Smooth muscle cell of the umbilical artery (primary cell): ENCODE measurements at places on chromosomes 11 and 22. TPM values are rescaled to one million over a fixed set of nuclear protein-coding genes. Genes with fewer than 3 reads are reported as not detected.

The SPCS2 gene
- total RNA-seq: 30.0 and 31.6 TPM in 2 replicates

The ACTN3 gene
- under 0.01 and 0.09 TPM in 2 replicates for total RNA-seq

The MOGAT2 gene
- total RNA-seq: not detected in 2 replicates

The THYN1 gene
- total RNA-seq: 61.5 and 77.8 TPM in 2 replicates

The FOLR2 gene
- total RNA-seq: not detected in 2 replicates

The F2 gene
- not detected in 2 replicates for total RNA-seq

The SMC1B gene
- total RNA-seq: not detected in 2 replicates

The OR5A1 gene
- not detected in 2 replicates for total RNA-seq

The ANO9 gene
- total RNA-seq: not detected in 2 replicates

The APOA1 gene
- 3.0 and 10.4 TPM in 2 replicates for total RNA-seq

The CLMP gene
- total RNA-seq: 111 and 152 TPM in 2 replicates

The APLNR gene
- total RNA-seq: not detected in 2 replicates

The PDGFD gene
- 0.83 and 3.0 TPM in 2 replicates for total RNA-seq

The P2RY2 gene
- 0.30 and 0.46 TPM in 2 replicates for total RNA-seq

The SAA4 gene
- not detected in 2 replicates for total RNA-seq

The CHADL gene
- 0.97 and 3.0 TPM in 2 replicates for total RNA-seq

The SCGB1A1 gene
- not detected in 2 replicates for total RNA-seq

The SAC3D1 gene
- 6.9 and 7.1 TPM in 2 replicates for total RNA-seq

The TMEM121B gene
- total RNA-seq: under 0.01 and 0.09 TPM in 2 replicates

The OR5J2 gene
- not detected in 2 replicates for total RNA-seq

The TBX1 gene
- not detected in 2 replicates for total RNA-seq

The TSPAN18 gene
- total RNA-seq: 0.14 and 0.30 TPM in 2 replicates

The OR5P2 gene
- total RNA-seq: not detected in 2 replicates

The MS4A6E gene
- total RNA-seq: not detected in 2 replicates

The SLC25A1 gene
- total RNA-seq: 152 and 199 TPM in 2 replicates

The PHLDA2 gene
- total RNA-seq: 5.0 and 13.2 TPM in 2 replicates

The FAM83F gene
- total RNA-seq: not detected in 2 replicates

The LRRC4C gene
- total RNA-seq: 0.18 TPM in 1 of 2 replicates, not detected in the other

The DBX1 gene
- total RNA-seq: not detected in 2 replicates

The EED gene
- 20.2 and 20.8 TPM in 2 replicates for total RNA-seq

The CASP1 gene
- total RNA-seq: 8.8 and 14.8 TPM in 2 replicates

The SOX6 gene
- total RNA-seq: 1.2 and 2.2 TPM in 2 replicates

The SLC29A2 gene
- 0.30 and 0.97 TPM in 2 replicates for total RNA-seq

The QSER1 gene
- 16.6 and 35.5 TPM in 2 replicates for total RNA-seq

The ESAM gene
- total RNA-seq: 0.30 and 0.37 TPM in 2 replicates

The ZFTA gene
- total RNA-seq: 8.9 and 18.8 TPM in 2 replicates

The SMIM35 gene
- not detected in 2 replicates for total RNA-seq

The NPTXR gene
- total RNA-seq: 17.2 and 38.4 TPM in 2 replicates

The P4HA3 gene
- total RNA-seq: 116 and 240 TPM in 2 replicates

The OR6A2 gene
- 0.30 and 1.2 TPM in 2 replicates for total RNA-seq
